Sciatic nerve (tissue), 2 donors: ENCODE measurements at places on chromosomes 16 and 17.
A peak's percentile ranks its signal among the peaks of the same experiment; 100 is the strongest.

GRCh38 chr16:76946879-76947278, 244.1 kb upstream of the MON1B start:
- no peak for DNase-seq

DNA sequence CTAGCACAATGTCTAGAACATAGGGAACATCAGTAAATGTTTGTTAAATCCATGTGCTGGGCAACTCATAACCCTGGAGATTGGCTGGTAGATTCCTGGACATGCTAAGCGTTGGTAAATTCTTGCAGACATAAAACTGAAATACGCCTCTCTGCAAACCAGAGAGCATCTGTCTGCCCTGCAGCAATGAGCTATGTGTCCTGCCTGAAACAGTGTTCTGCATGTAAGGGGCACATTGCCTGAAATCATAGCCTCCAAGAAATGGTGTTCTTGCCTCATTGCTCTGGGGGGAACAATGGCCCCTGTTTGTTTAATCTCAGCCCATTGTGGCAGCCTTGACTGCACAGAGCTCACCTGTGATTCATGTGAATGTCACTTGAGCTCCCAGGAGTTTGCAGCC, 113.5 kb upstream of the CCL2 start:
- no peak for DNase-seq

- DNase-seq = no peak
Observed at GRCh38 chr17:29344201-29344856, 45.8 kb upstream of the TAOK1 start.

- DNase-seq = no peak
Observed at GRCh38 chr16:65278874-65279273, 157.0 kb upstream of the CDH11 start.

GRCh38 chr17:77164483-77165091, 23.8 kb downstream of the SEC14L1 start:
- no peak for DNase-seq

DNA sequence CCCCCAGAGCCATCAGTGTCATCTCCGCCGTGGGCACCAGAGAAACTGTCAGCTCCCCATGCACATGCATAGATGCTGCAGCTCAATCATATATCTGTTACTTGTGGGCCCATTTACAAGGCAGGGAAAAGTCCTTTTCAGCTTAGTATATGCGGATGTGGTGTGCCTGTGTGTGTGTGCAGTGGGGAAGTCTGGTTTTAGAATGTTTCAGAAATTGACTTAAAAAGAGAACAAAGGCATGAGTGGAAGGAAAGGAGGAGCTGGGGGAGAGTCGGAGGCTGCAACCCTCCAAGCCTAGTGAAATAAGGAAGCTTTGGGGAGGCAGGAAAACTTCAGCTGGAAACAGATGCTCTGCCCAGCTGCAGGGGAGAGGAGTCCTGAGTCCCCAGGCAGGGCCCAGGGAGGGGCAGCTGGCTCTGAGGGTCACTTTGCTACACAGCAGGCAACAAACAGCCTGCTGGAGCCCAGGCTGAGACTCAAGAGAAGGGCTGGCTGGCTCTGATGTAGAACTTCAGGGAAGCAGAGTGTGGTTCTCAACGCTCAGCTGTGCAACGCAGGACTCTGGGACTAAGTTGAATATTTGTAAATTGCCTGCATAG, 11.1 kb upstream of the CD300LD start:
- DNase-seq = no peak

DNA sequence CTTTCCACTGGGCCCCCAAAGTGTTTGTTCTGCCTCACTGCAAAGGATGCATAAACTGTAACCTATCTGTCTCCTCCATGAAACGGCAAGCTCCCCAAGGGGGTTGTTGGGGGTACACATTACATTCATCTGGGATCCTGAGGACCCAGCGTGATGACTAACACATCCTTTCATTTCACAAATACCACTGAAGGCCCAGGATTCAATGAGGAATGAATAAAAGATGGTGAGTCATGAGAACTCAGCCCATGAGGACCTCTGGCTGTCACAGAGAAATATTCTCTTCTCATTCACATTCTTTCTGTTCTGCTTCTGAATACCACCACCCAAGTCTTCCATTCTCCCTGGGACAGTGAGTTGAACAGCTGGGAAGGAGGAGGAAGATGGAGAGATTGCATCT, 149.8 kb downstream of the RBFOX3 start:
- DNase-seq = no peak

DNA sequence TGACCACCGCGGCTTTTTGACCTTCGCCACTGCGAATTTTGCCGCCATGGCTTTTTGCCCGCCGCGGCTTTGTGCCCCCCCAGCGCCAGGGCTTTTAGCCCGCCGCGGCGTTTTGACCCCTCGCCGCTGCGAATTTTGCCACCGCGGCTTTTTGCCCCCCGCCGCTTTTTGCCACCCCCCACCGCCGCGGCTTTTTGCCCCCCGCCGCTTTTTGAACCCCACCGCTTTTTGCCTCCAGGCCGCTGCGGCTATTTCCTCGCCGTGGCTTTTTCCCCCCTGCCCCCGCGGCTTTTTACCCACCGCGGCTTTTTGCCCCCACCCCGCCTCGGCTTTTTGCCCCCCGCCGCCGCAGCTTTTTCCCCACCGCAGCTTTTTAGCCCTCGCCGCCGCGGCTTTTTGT, 134.8 kb upstream of the TP53TG3C start:
- no peak for DNase-seq

DNA sequence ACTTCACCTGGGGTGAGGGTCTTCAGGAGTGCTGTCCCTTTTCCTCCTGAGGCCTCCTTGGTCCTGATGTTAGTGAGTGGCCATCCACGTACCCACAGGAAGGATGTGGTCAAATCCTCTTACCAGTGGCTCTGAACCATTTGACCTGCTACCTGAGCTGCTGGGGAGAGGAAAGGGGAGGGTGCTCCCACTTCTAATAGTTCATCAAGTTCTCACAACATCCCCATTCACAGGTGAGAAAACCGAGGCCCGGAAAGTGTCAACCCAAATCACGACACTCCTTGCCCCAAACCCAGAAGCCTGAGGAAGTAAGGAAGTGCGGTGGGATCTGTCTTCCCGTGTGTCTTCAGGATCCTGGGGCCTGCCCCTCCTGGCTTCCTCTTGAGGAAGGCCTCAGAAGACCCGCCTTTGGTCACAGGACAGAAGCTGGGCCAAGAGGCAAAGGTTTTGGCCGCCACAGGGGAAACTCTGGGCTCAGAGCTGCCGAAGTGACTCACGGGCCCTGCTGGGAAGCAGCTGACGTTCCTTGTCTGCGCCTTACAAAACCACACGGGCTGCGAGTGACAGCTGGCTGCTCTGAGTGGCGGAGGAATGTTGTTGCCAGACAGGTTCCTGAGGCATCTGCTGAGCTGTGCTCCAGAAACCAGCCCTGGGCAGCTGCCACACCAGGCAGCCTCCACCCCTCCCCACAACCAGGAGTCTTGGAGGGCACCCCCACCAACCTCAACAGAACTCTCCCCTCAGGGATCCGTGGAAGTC, 13.9 kb upstream of the KIFC3 start:
- DNase-seq = peak; percentile 80

DNA sequence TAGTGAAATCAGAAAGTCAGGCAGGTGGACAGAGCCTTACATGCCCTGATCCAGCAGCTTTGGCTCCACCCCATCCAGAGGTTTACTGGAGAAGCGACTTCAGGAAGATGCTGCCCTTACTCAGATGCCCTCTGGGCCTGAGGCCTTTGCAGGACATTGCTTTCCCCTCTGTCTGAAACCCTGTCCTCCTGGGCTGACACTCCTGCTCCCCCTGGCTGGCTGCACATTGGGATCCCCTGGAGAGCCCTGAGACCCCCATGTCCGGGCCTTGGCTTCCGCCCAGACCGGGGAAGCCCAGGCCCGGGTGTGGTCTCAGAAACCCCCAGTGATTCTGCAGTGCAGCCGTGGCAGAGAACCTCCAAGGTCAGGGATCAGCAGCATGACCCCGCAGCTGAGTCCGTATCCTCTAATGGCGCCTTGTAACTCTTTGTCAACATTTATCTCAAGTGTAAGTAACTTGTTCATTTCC, 36.6 kb downstream of the BCO1 start:
- DNase-seq = no peak
